ENCODE measurements at places on chromosomes 7 and 10. TPM values are rescaled to one million over a fixed set of nuclear protein-coding genes. Genes with fewer than 3 reads are reported as not detected.

Gene SHTN1
- 1.8 TPM for total RNA-seq

Gene CNTNAP2
- under 0.01 TPM for total RNA-seq

Gene CH25H
- 0.25 TPM for total RNA-seq

Gene MSANTD7
- total RNA-seq, result 14.9 TPM

Gene HOXA3
- 1.2 TPM for total RNA-seq

Gene PLEKHS1
- total RNA-seq, result not detected

Gene CPA2
- not detected for total RNA-seq

Gene CHST12
- total RNA-seq, result 8.5 TPM

Gene CYP3A4
- total RNA-seq, result not detected

Gene C10orf53
- total RNA-seq, result under 0.01 TPM

Gene VSTM2A
- total RNA-seq, result not detected

Gene SVIL
- 10.5 TPM for total RNA-seq

Gene LRMDA
- total RNA-seq, result 0.55 TPM

Gene NPC1L1
- total RNA-seq, result under 0.01 TPM

Gene ADARB2
- not detected for total RNA-seq

Gene IFIT2
- total RNA-seq, result 8.2 TPM

Gene AKR1E2
- 24.9 TPM for total RNA-seq

Gene SPDYE2
- total RNA-seq, result not detected

Gene SFMBT2
- total RNA-seq, result 3.5 TPM

Gene SLC26A5
- total RNA-seq, result not detected

Gene ADCY1
- total RNA-seq, result 0.33 TPM

Gene ENTPD1
- total RNA-seq, result under 0.01 TPM

Gene NRG3
- not detected for total RNA-seq

Gene GJD4
- total RNA-seq, result not detected

Gene PLA2G12B
- total RNA-seq, result not detected

Gene MCM10
- 5.4 TPM for total RNA-seq

Gene TAF3
- total RNA-seq, result 2.0 TPM

Gene GPR15LG
- total RNA-seq, result not detected

Gene SPAG6
- total RNA-seq, result 0.11 TPM

Gene MMP21
- total RNA-seq, result under 0.01 TPM

Gene FANK1
- total RNA-seq, result 3.7 TPM

Gene GLI3
- total RNA-seq, result 3.4 TPM

Gene IRF5
- 0.37 TPM for total RNA-seq

Gene TACR2
- total RNA-seq, result 0.12 TPM

Gene ZNF727
- 0.75 TPM for total RNA-seq

Gene MYPN
- 0.25 TPM for total RNA-seq

Gene OR9A2
- not detected for total RNA-seq

Gene CDH23
- total RNA-seq, result 0.12 TPM

Gene PILRA
- total RNA-seq, result 0.12 TPM

Gene ITPRID1
- not detected for total RNA-seq

Gene DYNC1I1
- total RNA-seq, result 2.1 TPM

Gene BTBD16
- not detected for total RNA-seq

Gene MEOX2
- under 0.01 TPM for total RNA-seq

Gene ZKSCAN1
- 33.1 TPM for total RNA-seq

Gene TMEM270
- total RNA-seq, result not detected

Gene GPC2
- total RNA-seq, result 1.2 TPM

Gene PTPRE
- 0.22 TPM for total RNA-seq

Gene ZNF736
- 18.6 TPM for total RNA-seq

Gene FRAT2
- 6.6 TPM for total RNA-seq

Gene ABCA13
- total RNA-seq, result 1.1 TPM

Gene OR2A7
- total RNA-seq, result not detected

Gene NRF1
- 12.0 TPM for total RNA-seq

Measured in uterine smooth muscle cell (primary cell).